ENCODE measurements at places on chromosomes 6 and 20.

DNA sequence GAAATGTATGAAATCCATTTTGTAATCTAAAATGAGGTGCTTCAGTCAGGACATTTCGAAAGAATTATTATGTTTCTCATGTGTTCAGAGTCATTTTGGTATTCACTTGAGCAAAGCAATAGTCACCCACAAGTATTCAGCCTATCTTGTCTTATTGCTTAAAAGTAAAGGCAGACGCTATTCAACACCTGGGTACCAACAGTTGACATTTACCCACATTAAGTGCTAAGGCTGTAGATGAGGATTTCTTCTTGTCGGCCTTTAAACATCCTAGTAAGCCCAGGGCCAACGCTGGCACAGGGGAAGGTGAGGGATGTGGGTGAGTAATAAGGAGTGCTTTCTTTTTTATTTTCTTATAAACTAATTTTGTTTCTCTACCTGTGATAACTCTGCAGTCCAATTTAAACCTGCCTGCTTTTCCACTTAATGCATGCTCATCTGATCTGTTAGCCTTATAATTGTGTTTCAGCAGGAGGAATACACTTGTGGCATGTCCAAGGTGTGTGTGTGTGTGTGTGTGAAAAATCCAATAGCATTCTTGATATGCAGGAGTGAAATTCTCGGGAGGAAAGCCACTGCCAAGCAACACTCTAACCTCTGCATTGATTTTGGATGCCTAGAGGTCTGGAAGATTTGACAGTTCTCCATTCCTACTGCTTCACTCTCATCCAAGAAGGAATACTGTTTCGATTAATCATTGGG is 252.0 kb downstream of the SOX4 start:
- no peak for DNase-seq

GRCh38 chr20:40606237-40606636 is 82.8 kb downstream of the MAFB start:
- DNase-seq = no peak

GRCh38 chr6:5089481-5090438 is 4.6 kb downstream of the PPP1R3G start:
- no peak for DNase-seq

- DNase-seq = no peak
Observed at GRCh38 chr6:107991061-107991460, 33.1 kb upstream of the SEC63 start.

DNA sequence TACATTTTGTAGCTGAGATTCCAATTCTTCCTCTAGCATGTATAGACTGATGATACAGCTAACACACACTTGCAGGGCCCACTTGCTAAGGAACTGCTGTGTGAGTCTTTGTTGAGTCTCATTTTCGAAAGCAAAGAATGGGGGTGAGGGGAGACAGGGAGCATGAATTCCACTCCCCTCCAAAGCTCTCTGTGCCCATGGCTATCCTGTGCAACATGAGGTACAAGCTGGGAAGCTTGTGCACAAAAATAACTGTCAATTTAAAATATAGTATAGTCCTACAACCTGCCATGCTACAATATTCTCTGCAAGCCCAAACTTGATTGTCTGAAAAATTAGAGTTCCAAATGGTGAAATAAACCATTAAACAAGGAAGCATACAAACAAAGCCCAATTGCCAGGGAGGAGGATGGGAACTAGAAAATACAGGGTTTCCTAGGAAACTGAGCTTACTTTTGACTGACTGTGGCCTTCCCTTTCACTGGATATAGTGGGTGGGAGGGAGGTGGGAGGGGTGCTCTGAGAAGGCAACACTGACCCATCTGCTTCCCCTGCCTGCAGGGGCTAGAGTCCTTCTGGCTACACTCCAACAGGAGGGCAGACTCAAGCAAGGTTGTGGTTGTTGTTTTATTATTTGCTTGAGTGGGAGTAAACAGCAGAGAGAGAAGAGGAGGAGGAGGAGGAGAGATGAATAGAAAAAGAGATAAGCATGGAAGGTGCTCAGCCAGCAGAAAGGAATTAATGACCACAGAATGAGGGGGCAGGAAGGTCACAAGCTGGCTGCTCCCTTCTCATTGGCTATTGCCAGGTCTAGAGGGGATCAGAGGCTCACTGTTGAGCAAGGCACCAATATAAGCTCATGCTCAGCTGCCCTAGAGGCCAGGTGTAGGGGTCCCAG is 84.6 kb downstream of the FYN start:
- no peak for DNase-seq

DNA sequence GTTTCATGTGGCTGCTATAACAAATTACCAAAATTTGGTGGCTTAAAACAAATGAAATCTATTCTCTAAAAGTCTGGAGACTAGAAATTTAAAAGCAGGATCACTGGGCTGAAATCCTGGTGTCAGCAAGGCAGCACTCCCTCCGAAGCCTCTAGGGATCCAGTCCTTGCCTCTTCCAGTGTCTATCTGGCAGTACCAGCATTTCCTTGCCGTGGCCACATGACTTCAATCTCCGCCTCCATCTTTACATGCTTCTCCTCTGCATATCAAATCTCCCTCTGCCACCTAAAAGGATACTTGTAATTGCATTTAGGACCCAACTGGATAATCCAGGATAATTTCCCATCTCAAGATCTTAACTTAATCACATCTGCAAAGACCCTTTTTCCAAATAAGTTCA is 30.2 kb downstream of the ARHGAP18 start:
- peak; percentile 11 for DNase-seq

DNA sequence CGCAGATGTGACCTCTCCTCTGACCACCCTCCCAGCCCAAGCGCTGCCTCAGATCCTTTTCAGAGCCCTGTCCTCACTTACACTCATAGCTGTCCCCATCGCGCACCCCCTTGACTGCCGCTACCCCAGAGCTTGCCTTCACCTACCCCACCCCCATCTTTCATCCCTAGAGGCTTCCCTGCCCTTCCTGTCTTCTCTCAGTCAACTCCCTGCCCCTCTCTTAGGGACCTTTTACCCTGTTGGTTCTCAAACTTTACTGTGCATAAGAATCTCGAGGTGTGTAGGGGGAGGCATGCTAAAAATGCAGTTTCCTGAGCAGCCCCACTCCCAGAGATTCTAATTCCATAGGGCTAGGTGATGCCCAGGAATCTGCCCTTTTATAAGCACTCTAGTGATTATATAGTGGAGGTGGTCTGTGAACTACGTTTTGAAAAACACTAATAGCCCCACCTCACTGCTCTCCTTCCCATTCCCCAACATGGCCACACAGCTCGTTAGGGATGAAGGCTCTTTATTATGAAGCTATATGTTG is 725 bp downstream of the TM9SF4 start:
- DNase-seq = no peak
